CD4-positive, alpha-beta T cell treated with Interleukin-4 for 4 hours (primary cell): ENCODE measurements at places on chromosomes 11 and 22.

DNA sequence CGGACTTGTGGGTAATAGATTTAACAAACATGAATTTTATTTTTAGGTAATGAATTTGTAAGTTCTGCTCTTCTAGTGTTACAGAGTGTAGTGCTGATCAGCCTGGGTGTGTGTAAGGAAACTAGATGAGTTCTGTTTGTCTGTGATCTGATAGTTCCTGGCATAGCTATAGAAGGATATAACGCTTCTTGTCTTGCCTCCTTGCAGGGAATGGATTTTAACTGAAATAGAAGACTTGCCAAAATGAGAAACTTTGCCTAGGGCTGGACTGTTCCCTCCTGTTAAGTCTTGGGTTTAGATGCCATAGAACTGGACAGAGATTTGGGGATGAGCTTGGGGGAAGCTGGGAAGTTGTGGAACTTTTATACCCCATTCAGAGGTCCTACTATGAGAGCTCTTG lies 11.6 kb downstream of the CCDC81 start:
- DNase-seq, result no peak

DNA sequence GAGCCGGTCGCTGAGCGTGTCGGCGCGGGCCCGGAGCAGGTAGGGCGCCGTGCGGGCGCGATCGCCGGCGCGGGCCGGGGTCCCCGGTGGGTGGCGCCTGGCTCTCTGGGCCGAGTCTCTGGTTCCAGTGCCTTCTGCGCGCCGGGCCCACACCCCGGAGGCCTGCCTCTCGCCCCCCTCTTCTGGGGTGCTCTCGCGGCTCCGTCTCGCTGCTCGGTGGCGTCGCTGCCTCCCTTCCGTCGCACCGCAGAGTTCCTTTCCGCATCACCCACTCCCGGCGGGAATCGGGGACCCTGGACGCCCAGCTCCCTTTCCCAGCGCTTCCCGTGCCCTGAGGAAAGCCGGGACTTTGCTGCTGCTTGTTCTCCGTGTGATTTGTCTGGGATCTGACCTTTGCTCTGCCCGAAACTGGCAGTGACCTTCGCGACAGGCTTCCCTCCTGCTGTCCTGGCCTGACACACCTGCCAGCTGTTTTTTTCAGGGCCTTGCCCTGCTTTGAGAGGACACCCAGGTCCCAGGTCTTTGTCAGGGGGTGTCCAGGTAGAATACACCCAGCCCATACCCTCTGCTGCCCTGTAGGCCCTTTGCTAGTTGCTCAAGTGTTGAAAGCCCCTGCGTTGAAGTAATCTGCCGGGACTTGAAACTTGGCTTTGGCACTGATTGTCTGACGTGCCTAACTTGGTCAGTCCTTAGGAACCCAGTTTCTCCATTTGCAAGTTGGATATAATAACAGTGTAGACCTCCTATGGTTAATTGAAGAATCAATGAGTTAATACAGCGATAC lies 711 bp downstream of the FDX1 start:
- peak; percentile 33 for DNase-seq

DNA sequence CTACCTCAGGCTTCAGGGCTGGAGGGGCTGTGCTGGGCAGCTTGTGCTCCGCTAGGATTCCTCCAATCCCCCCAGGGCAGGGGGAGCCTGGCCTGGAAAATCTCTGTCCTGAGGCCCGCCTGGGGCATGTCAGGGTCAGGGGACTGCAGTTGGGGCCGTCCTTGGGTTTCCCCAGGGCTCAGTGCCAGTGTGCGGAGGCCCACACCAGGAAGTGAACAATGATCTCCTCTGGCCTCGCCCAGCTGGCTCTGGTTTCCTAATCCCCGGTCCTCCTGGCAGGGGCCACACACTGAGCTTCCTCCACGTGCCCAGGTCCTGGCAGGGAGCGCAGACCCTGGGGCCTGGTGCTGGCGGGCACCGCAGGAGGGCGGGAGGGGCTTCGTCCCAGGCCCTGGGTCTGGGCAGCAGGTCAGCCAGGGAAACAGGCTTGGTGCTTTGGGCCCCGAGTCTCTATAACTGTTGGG lies 1.4 kb upstream of the MUC2 start:
- no peak for DNase-seq

DNA sequence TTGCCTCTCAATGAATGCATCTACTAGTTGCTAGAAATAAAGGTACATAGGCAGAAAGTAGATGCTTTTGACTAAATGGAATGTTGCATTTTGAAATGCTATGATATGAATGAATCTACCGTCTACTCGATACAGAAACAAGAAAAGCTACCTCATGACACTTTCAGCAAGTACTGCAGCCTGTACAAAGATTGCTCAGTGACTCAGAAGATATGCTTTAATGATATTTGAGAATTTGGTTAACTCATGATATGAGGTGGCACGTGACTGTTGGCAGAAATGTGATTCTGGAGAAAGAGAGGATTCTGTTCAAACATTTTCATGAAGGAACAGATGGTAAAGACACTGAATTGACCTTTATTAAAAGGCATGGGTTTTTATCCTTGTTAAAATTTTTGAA lies 76.0 kb downstream of the HSD17B12 start:
- no peak for DNase-seq

- DNase-seq, result no peak
These were observed 65.5 kb downstream of the EMSY start for GRCh38 chr11:76510060-76511047.

GRCh38 chr11:120527111-120527761 lies 15.7 kb downstream of the GRIK4 start:
- no peak for DNase-seq

- no peak for DNase-seq
These were observed 35.7 kb upstream of the TLCD5 start for GRCh38 chr11:120289426-120289825.

GRCh38 chr22:39718921-39719475 lies 148.4 kb downstream of the CACNA1I start:
- DNase-seq, result no peak

GRCh38 chr11:79081471-79082031 lies 359.3 kb downstream of the TENM4 start:
- DNase-seq, result no peak

DNA sequence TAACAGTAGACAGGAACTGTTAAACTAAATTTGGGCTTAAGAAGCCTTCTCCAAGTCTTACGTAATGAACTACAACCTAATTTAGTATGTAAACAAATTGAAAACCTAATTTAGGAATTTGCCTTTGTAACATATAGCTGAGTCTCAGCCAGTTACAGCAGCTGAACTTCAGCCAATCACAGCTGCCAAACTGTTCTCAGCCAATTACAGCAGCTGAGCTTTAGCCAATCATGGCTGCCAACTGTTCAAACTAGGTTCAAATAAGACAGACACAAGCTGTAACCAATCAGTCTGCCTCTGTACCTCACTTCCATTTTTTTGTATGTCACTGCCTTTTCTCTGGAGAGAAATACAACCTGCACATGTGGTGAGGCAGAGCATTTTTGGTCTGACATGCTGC lies 95.0 kb upstream of the CD44 start:
- DNase-seq, result no peak

DNA sequence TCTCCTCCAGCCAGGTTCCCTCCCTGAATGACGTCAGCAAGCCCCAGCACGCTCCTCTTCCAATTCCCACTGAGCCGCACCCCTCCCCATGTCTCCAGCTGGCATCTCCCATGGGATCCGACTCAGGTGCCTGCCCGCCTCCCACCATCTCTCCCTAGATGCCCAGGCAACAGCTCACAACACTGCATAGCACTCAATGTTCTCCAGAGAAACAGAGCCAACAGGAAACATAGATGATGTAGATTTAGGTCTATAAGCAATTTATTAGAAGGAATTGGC lies 532.3 kb downstream of the BRD1 start:
- DNase-seq, result no peak
